ENCODE measurements at places on chromosomes 6 and 20.

DNA sequence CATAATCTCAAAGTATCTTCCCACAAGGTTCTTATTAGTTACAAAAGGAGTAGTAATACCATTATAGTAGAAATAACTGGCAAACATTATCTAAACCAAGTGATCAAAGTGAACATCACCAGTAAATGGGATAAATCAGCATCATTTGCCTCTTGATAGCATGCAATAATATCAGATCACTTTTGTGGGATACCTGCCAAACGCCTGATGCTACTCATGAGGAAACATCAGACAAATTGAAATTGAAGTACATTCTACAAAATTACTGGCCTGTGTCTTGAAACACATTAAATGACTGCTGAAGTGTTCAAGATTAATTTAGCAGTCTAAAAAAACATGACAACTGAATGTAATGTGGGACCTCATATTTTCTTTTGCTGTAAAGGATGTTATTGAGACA, 208.1 kb downstream of the TINAG start:
- DNase-seq: peak; percentile 11

- no peak for DNase-seq
Observed at GRCh38 chr20:58179432-58180099, 48.9 kb downstream of the ANKRD60 start.

- no peak for DNase-seq
Observed at GRCh38 chr6:15184441-15184861, 61.4 kb upstream of the JARID2 start.

DNA sequence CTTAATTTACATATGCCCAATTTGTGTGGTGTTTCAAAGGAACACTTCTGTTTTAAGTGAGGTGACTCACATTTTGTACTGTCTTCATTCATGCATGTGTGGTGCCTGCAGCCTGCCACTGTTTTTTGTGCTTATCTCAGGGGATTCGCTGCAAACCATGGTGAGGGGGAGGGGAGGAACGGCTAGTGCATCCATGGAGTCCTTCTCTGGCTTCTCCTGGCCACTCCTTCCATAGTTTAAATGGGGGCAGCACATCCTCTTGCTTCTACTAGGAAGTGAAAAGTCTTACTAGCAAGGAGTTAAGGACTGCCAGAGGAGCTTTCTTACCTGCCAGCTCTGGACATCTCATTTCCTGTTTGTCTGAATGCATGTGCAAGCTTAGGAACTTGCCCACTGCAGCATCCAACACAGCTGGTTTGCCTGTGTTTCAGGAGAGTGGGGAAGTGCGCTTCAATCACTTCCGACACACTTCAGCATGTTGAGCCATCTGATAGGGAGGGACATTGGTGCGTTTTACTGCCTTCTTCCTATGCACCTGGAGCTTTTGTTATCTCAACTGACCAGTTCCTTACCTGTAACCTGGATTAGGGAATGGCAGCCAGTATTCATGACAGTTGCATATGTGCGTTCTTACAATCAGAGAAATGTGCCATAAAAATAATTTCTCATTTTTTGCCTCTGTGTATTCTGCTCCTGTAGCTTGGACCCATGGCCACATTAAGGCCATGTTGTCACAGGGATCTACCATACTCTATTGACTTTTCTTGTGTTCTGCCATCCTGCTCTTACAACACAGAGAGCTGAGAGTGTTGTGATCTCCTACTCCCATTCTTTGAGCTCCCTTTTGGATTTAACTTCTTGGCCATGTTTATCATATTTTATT, 211.3 kb downstream of the ARID1B start:
- no peak for DNase-seq

DNA sequence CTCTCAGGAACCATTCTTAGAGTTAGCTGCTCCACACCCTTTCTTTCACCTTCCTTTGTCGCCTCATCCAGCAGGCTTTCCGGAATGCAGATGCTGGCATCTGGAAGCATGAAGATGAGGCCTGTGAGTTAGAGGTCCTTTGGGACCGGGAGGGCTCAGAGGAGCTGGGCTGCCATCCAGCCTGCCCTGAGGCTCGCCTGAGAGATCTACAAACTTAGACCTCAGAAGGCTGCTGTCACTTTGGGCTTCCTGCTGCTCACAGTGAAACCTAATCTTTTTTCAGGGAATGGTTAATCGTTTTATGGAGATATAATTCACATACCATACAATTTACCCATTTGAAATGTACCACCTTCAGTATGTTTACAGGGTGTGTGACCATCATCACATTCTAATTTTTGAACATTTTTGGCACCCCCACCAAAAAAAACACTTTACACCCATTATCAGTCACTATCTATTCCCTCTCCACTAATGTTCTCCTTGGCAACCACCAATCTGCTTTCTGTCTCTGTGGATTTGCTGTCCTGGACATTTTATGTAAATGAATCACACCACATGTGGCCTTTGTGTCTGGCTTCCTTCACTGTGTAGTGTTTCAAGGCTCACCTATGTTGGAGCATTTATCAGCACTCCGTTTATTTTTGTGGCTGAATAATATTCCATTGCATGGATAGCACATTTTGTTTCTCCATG, 20.0 kb upstream of the MPC1 start:
- no peak for DNase-seq

- DNase-seq: no peak
Observed at GRCh38 chr6:148222376-148222775, 120.3 kb upstream of the SASH1 start.

DNA sequence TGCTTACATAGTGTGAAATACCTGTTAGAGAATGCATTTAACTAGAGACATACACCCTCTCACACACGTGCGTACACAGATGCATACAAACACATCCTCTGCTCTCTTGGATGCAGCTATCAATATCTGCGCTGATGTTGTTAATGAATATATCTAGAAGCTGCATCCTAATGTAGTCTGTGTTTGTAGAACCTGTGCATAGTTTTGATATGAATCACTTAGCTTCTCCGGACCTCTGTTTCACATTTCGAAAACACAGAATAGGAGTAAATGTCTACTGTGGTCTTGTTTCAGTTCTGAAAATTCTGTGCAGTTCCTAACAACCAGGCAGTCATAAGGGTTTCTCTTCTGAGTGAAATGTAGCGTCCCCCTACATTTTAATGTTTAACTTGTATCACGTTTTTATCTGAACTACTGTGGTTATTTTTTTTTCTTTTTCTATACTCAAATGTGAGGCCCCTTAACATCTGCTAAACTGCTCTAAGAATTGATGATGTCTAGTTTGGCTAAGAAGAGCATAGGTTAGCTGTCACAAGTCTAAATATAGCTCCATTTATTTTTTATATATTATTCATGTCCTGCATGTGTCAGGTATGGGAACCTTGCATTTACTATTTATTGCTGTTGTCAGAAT, 254.5 kb downstream of the TMEM242 start:
- DNase-seq: no peak

- no peak for DNase-seq
Observed at GRCh38 chr6:79733388-79733787, 102.3 kb downstream of the SH3BGRL2 start.

GRCh38 chr6:63643862-63644261, 8.3 kb downstream of the PHF3 start:
- no peak for DNase-seq

GRCh38 chr20:62642666-62643520, 590 bp downstream of the SLCO4A1 start:
- DNase-seq: no peak

GRCh38 chr6:155026022-155026705, 31.0 kb downstream of the TIAM2 start:
- DNase-seq: no peak

DNA sequence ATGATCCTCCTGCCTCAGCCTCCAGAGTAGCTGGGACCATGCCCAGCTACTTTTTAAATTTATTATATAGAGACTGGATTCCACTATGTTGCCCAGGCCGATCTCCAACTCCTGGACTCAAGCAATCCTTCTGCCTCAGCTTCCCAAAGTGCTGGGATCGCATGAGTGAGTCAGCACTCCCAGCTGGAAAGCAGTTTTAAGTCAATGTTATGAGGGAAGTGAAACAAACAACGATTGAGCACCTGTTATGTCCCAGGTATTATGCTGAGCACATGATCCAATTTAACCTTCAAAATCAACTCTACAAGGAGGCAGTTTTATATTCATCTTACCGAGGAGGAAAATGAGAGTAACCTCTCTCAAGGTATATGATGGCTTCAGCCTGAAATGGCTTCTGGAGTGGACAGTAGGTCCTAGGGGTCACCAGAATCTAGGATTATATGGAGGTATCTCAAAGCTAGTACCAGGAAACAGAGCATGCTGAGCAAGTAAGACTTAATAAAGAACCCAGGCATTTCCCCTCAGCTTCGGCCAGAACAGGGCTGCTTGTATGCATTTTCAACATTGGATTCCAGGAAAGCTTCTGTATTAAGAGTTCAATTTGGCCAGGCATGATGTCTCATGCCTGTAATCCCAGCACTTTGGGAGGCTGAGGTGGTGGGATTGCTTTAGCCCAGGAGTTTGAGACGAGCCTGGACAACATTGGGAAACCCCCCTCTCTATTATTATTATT, 55.0 kb downstream of the EDN1 start:
- DNase-seq: no peak

DNA sequence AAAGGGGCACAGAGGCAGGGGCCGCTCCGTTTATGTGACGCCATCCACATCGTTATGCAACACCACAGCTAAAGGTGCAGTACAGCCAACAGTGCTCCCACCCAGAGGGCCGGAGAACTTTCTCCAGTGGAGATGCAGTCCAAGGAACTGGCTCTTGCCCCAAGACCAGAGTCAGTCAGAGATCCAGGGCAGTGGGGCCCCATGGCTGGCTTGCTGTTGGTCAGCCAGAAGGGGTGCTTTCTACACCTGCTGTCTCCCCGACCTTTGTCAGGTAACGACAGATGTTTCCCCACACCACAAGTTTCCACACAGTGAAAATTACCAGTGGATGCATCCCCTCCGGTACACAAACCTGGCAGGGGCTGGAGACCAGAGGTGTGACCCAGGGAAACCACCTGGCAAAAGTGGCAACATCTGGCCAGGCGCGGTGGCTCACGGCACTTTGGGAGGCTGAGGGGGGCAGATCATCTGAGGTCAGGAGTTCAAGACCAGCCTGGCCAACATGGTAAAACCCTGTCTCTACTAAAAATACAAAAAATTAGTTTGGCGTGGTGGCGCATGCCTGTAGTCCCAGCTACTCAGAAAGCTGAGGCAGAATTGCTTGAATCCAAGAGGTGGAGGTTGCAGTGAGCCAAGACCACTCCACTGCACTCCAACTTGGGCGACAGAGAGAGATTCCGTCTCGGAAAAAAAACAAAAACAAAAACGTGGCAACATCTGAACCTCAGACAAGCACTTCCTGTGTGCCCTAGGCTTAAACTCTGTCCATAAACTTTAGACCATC, 34.9 kb downstream of the UBE2V1 start:
- no peak for DNase-seq

DNA sequence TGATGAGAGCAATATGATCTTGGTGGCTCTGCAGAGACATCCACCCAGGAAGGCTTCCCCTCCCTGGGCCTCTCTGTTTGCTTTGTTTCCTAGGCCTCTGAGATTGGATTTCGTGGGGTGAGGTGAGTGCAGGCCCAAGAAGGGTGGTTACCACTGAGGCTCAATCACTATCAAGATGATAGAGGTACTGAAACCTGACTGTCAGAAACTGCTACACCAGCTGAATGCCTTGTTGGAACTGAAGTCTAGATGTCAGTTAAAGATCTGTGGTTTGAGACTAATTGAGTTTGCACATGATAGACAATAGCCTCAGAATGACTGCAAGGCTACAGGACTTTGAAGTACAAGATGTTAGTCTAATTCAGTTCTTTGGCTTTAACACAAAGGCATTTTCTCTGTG, 15.2 kb downstream of the VNN1 start:
- no peak for DNase-seq

- DNase-seq: no peak
Observed at GRCh38 chr6:8991844-8992243, 556.5 kb upstream of the SLC35B3 start.

DNA sequence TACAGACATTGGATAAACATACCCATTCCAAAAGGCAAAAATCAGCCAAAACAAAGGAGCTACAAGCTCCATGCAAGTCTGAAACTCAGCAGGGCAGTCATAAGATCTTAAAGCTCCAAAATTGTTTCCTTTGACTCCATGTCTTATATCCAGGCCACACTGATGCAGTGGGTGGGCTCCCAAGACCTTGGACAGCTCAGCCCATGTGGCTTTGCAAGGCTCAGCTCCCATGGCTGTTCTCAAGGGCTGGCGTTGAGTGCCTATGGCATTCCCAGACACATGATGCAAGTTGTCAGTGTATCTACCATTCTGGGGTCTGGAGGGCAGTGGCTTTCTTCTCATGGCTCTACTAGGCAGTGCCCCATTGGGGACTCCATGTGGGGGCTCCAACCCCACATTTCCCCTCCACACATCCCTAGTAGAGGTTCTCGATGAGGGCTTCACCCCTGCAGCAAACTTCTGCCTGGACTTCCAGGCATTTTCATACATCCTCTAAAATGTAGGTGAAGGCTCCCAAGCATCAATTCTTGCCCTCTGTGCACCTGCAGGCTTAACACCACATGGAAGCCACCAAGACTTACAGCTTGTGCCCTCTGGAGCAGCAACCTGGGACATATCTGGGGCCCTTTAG, 35.4 kb upstream of the SENP6 start:
- no peak for DNase-seq

GRCh38 chr6:137724495-137725211, 142.4 kb upstream of the TNFAIP3 start:
- DNase-seq: no peak

DNA sequence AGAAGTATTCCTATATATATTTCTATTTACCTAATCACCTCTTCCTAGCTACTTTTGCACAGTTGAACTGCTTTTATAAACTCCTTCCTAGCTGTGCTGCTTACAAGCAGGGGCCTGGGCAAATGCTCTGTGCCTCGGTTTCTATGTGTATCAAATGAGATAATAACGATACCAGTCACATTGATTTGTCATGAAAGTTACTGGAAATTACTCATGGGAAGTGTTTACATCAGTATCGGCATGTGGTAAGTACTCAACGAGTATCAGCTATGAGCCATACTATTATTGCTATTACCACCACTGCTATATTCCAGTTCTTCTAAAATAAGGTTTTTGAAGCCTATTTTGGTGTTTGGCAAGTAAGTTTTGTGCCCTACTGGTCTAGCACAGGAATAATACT, 4.9 kb downstream of the LAMA4 start:
- no peak for DNase-seq

DNA sequence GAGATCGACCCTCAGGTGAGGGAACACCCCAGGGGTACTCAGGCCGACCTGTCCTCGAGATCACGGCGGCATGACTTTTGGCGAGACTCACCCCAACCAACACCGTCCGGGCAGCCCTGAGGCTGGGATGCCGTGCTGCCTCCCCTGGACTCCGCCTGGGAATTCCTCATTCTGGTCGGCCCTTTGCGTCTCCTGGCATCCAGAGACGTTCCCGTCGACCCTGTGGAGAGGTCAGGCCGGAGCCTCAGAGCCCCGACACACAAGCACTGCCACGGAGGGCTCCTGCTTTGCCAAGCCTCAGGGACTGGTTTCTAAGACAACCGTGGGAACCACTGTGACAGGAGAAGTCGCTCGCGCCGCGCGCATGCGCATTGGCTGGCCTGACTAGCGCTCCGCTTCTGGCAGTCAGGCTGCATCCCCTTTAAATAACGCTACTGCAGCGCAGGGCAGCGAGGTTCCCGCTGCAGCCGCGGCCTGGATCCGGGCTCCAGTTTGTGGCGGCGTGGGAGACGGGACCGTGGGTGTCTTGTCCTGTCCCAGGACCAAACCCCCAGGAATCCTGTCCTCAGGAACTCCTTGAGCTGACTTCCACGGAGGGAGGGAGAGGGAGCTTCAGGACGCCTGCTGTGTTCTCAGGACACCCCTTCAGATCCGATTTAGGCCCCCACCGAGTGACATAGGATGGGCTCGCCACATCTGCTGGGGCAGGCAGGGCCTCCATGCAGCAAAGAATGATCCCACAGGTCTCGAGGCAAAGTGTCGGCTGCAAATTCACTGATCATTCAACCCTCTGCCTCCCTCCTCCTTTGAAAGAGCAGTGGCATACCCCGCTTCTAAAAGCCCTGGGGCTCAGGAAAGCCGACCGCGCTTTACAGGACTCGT, 163.2 kb upstream of the ZNF337 start:
- DNase-seq: peak; percentile 34

All from NCI-H1694 (cell line).